Caco-2 (cell line): ENCODE measurements at places on chromosomes 5 and 9. TPM values are rescaled to one million over a fixed set of nuclear protein-coding genes. Genes with fewer than 3 reads are reported as not detected.

- no peak for DNase-seq
Observed at GRCh38 chr5:173786286-173787187, 101.6 kb upstream of the CPEB4 start.

DNA sequence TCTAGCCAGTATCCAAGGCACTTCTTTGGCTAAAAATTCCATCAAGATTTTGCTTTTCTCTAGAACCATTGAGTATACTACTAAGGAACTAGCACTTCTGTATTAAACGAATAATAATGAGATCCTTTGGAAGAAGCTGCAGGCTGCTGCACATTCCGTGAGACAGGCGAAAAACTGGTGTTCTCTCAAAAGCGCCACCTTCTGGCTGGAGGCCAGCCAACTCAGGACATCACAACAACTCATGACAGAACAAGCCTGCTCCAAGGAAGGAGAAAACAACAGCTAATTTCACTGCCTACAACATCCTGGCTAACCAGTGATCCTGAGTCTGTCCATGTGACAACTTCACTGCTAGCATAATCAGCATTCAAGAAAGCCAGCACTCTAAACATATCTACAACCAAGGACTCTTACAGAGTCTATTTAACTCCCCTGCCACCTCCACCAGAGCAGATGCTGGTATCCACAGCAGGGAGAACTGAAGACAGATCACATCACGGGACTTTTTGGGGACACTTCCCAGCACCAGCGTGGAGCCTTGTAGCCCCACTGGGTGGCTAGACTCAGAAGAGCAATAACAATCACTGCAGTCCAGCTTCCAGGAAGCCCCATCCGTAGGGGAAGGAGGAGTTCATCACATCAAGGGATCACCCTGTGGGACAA is 150.5 kb downstream of the YTHDC2 start:
- DNase-seq = peak; percentile 66

DNA sequence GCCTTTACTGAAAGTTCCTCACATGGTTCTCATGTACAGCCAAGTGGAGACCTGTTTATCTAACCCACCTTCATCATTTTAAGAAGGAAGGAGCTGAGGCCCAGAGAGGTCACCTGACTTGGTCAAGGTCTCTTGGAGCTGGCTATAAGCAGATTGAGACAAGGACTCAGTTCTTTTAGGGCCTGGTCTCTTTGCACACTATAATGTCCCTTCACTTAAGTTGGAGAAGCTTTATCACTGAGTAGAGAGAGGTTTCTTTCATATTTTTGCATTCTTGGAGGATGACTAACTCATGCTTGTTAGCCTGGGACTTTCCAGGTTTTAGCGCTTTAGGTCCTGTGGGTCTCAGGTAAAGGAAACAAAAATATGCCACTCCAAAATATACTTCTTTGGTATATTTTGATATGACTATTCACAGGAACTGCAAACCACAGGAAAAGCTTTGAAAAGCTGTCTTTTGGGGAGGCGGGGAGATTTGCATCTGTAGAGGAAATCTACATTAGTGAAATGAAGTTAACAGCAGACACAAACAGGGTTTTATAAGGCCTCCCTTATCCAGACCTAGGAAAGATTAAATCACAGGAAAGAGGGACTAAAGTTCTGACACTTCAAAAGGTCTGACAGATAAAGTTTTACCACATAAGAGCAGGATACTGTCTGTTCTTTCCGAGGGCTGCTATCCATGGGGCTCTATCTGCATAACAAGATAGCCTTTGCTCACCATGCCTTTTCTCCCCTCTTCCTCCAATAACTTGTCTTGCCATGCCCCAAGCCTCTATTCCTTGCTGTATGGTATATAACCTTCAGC is 95.8 kb upstream of the ANKRD55 start:
- peak; percentile 26 for DNase-seq

DNA sequence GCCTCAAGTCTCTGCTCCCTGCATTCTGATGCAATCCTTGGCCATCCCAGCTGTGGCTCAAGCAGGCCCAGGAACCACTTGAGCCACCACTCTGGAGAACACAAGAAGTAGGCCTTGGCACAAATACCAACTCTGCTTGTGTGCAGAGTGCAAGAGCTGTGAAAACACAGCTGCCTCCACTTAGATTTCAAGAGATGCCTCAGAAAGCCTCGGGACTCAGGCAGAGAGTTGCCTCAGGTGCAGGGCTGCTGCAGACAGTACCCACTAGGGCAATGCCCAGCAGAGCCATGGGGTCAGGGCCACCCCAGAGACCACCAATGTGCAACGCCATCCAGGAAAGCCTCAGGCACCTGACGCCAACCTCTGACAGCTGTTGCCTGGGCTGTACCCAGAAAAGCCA is 82.4 kb downstream of the FREM1 start:
- no peak for DNase-seq

SOHLH1 gene
- total RNA-seq = 42.6 and 44.9 TPM in 2 replicates

DNA sequence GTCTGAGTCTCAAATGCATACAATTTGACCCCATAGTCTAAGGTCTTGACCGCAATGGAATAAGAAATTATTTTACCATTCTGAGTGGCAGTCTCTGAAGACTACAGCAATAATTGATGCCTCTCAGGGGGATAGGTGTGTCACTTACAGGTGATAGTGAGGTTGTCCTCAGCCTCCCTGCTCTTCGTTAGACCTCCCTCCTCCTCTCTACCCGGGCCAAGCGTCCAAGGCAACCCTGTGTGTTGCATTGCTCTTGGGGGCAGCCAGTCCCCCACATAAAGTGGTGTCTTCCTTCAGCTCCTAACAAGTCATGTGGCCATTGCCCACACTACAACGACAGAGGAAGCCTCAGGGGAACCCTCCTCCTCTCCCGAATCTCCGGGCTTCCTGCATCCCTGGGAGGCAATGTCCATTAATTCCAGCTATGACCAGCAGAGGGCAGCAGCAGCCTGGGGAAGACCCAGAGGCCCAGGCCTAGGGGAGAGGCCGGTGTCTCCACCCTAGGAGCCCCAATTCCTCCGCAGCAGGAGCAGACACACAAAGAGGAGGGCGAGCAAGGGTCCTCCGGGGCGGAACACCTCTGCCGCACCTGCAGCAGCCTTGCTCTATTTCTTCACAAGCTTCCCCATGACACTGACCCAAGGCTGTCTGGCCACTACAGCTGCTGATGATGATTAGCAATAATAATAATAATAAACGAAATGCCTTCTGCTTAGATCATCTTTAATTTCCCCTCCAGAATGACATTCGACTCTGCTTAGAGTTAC is 134.8 kb downstream of the KCNIP1 start:
- peak; percentile 69 for DNase-seq

GRCh38 chr9:109171926-109172325 is 4.9 kb upstream of the FRRS1L start:
- DNase-seq = no peak

- DNase-seq = no peak
Observed at GRCh38 chr5:126516133-126516532, 78.9 kb downstream of the ALDH7A1 start.

RNF44 gene
- 84.2 and 90.8 TPM in 2 replicates for total RNA-seq

FYB1 gene
- 0.60 and 1.3 TPM in 2 replicates for total RNA-seq

GRCh38 chr9:131728546-131728910 is 11.3 kb downstream of the RAPGEF1 start:
- DNase-seq = no peak

FAM221B gene
- not detected in 2 replicates for total RNA-seq

NFIL3 gene
- total RNA-seq = 13.5 and 14.9 TPM in 2 replicates

- DNase-seq = no peak
Observed at GRCh38 chr5:59207401-59207800, 624.5 kb downstream of the RAB3C start.

DNA sequence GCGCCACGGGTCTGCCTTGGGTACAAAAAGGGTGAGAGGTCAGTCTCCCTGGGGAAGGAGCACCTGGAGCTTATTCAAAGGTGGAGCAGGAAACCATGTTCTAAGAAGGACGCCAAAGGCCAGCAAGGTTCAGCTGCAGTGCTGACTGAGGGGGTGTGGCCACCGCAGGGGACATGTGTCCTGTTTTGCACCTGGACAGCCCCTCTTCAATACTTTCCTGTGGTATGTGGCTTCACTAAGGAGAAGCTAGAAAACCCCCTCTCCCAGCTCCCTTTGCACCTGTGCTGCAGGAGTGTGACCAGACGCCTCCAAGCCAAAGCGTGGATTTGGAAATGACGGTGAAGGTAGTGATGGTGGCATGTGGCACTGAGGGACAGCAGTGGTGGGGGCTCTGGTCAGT is 23.6 kb downstream of the TRIM14 start:
- no peak for DNase-seq

DNA sequence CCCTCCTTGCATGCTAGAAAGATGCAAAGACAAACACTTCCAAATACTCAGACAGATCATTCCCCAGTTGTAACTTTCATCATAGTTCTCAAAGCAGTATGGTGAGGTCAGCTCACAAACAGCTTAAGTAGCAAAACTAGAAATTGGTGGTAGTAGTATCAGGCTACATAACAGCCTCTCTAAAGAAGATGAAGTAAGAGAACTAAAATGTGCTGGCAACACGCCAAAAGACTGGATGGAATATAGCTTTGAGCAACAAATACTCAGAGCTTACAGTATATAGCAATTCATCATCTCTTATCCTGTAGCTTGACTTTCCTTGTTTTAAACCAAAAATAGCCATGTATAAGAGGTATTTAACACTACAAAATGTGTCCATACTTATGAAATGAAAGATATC is 7.5 kb downstream of the PFDN1 start:
- no peak for DNase-seq

GRCh38 chr9:111662576-111663300 is 1.3 kb downstream of the GNG10 start:
- no peak for DNase-seq

- no peak for DNase-seq
Observed at GRCh38 chr9:124084087-124084486, 72.5 kb downstream of the LHX2 start.

GRCh38 chr5:10201223-10201868 is 48.3 kb downstream of the ATPSCKMT start:
- no peak for DNase-seq
